Daoy (cell line): ENCODE measurements at places on chromosomes 13 and 19. TPM values are rescaled to one million over a fixed set of nuclear protein-coding genes. Genes with fewer than 3 reads are reported as not detected.

PNPLA6 gene
- total RNA-seq = 40.5 and 51.0 TPM in 2 replicates

GFY gene
- not detected in 2 replicates for total RNA-seq

APOE gene
- total RNA-seq = 0.86 and 1.6 TPM in 2 replicates

GATAD2A gene
- 43.9 and 45.6 TPM in 2 replicates for total RNA-seq

PRKACA gene
- 29.8 and 36.0 TPM in 2 replicates for total RNA-seq

MISP gene
- 1.5 and 2.0 TPM in 2 replicates for total RNA-seq

KLK1 gene
- total RNA-seq = not detected in 2 replicates

LDLR gene
- 68.3 and 72.5 TPM in 2 replicates for total RNA-seq

SMIM44 gene
- total RNA-seq = not detected in 2 replicates

GRCh38 chr19:13252569-13253335 is 102.5 kb downstream of the IER2 start:
- DNase-seq = no peak

DNA sequence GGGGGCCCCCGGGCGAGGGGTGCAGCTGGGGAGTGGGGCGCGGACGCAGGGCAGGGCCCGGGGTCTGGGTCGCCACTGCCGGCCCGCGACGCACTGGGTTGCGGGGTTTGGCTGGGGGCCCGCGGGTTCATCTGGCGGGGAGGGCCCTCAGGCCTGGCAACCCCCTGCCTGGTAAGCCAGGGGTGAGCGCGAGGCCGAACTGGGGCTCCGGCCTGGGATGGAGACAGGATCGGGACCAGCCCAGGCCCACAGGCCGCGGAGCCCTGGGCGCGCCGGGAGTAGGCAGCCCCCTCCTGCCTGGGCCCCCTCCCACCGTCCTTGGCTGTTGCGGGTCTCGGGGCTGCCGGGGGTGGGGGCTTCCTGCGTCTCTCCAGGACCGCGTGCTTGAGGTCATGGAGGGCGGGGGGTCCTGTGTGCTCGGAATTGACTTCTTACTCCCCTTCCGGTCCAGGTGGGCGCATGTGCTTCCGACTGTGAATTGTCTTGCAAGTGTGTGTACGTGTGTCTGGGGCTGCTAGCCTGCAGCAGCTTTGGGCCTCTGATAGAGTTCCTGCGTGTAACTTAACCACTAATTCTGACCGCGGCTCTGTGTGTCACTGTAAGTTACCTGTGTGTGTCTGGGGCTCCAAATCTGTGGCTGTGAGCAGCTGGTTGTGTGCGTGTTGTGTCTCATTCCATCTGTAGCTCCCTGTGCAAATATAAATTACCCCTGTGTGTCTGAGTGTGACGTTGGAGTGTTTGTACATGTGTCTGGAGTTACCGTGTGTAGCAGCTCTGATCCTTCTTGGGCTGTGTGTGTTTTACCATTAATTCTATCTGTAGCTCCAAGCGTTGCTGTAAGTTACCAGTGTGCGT is 751 bp downstream of the GRAMD1A start:
- DNase-seq = peak; percentile 55

GRCh38 chr19:34155686-34156085 is 16.6 kb upstream of the LSM14A start:
- no peak for DNase-seq

- DNase-seq = no peak
Observed at GRCh38 chr19:19345232-19345631, 24.6 kb downstream of the MAU2 start.

DNA sequence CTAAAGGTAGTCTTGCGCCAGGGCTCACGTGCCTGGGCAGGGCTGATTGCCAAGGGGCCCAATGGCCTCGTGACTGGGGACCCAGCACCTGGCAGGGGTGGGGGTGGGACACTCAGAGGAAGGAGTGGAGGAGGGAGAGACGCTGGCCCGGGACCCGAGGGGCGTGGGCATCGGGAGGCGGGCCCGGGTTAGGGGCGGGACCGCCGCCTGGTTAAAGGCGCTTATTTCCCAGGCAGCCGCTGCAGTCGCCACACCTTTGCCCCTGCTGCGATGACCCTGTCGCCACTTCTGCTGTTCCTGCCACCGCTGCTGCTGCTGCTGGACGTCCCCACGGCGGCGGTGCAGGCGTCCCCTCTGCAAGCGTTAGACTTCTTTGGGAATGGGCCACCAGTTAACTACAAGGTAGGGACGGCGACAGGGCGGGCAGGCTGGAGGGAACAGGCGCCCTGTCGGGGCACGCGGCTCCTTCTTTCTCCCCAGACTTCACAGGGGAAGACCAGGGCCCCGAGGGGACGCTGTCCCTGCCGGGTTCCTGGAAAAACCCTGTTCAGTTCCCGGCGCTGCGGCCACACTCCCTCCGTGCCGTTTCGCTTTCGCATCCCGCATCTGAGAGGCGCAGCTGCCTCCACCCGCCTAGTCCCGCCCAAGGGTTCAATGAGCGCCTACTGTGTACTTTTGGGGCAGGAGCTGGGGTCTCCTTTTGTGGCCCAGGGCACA is at the start of gene IFI30:
Gene IFI30 (plus strand): TSS at position 242 of the 717 bp plus-strand sequence. CDS start 29 bp downstream, at position 271.
- peak; percentile 63 for DNase-seq

- no peak for DNase-seq
Observed at GRCh38 chr13:74620308-74620707, 486.1 kb upstream of the KLF12 start.

- peak; percentile 94 for DNase-seq
Observed at GRCh38 chr19:47227352-47228167, 3.4 kb downstream of the BBC3 start.

DNA sequence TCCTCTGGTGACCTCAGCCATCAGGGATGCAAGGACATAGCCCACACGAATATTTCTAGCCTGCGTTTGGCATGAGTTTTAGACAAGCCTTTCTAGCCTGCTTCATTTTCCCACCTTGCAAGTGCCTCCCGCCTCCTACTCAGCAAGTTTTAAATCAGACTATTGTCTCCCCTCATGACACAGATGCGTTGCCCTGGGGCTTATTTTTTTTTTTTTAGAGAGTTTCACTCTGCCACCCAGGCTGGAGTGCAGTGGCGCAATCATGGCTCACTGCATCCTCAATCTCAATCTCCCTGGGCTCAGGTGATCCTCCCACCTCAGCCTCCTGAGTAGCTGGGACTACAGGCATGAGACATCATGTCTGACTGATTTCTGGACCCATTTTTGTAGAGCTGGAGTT is 14.6 kb downstream of the GJB2 start:
- no peak for DNase-seq

GRCh38 chr13:46621133-46621532 is 68.2 kb downstream of the LRCH1 start:
- no peak for DNase-seq

- DNase-seq = no peak
Observed at GRCh38 chr19:13097463-13098258, 5.0 kb downstream of the LYL1 start.

DNA sequence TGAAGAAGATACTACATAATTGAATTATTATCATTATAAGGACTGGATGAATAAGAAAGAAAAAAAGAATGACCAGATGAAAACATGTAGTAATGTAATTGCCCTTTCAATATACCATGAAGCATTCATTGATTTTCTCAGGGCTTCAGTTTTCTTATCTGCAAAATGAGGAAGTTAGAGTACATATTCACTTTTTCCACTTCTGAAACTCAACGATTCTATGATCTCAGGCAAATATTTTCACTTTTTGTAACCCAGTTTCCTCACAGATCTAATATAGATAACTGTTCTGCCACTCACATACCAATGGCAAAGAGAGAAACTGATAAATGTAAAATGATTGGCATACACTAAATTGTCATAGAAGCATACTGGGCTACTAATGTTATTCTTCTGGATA is 856.6 kb upstream of the KLHL1 start:
- no peak for DNase-seq

- peak; percentile 77 for DNase-seq
Observed at GRCh38 chr13:40272776-40273139, 393.7 kb downstream of the FOXO1 start.

DNA sequence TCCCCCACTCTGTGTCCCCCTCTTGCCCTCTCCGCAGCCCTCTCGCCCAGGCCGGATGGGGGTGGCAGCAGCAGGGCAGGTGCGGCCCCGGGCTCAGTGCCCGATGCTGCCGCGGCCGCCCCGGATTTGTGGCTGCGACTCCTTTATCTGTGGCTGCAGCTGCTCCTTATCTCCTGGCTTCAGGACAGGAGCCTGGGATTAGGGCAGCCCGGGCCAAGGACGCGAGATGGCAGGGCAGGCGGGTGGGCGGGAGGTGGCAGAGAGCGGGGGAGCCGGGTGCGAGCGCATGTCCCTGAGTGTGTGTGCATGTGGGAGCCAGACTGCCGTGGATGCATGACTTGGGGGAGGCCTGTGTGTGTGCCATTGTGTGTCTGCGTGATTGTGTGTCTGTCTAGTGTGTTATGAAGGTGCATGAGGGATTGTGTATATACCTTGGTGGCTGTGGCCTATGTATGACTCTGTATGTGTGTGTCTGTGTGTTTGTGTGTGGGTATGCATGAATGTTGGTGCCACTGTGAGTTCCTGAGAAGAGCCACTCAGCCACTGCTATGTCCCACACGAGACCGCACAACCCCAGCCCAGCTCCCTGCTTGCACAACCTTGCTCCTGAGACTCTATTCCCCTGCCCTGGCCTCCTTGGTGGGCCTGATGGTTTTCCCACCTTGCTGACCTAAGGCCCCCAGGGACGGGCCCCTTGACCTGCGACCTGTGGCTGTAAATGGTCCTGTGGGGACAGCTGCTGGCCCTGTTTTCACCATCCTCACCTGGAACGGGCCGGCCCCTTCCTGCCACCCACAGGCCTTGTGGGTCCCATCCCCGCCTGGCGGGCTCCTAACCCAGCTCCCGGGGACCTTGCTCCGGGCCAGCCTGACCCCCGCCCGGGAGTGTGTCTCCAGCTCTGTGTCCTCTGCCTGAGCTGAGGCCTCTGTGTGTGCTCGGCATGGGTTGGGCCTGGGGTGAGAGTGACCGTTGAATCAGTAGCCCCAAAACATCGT is 5.3 kb upstream of the NRTN start:
- DNase-seq = no peak

DNA sequence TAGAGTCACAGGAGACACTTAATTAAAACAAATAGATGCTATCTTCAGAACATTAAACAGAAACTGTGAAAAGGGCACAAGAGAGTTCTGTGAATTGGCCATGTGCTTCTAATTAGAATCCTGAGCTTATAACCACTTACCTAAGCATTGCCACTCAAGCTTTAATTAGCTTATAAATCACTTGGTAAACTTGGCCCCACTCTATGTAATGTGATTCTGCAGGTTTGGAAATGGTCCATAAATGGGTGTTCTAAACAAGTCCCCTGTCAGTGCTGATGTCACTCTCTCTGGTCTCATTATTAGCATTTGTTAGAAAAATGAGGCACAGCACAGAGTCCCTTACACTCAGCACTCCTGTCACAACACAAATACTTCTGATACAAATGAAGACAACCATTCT is 18.0 kb downstream of the ZNF91 start:
- DNase-seq = no peak

- no peak for DNase-seq
Observed at GRCh38 chr19:49117677-49118564, 1.0 kb downstream of the C19orf73 start.

- peak; percentile 16 for DNase-seq
Observed at GRCh38 chr13:79710376-79710775, 229.4 kb downstream of the NDFIP2 start.

DNA sequence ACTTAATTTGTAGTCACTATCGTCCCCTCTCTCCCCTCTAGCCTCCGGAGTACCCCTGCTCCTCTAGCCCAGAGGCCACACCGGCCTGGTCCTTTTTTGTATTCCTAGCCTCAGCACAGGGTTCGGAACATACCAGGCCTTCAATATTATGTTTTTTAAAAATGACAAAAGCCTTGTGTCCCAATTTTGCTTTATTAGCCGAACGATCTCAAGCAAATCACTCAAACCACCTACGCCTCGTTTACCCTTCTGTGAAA is 463 bp upstream of the POMP start:
- DNase-seq = no peak

DNA sequence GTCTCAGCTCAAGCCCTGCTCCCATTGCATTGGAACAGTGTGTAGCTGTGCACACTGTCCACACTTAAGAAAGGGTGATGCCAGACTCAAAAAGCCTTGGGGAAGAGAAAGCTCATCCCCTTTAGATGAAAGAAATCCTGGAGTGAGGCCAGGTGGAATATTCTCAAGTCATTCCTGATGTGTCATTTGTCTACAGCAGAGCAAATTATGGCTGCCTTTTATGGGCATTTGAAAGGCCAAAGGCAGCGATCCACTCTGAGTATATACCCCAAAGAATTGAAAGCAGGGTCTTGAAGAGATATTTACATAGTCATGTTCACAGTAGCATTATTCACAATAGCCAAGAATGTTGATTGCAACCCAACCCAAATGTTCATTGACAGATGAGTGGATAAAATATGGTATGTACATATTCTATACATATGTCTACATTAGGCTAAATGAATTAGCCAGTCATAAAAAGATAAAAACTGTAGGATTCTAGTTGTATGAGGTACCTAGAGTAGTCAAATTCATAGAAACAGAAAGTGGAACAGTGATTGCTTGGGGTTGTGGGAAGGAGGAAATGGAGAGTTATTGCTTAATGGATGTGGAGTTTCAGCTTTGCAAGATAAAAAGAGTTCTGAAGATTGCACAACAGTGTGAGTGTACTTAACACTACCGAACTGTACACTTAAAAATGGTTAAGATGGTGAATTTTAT is 214.9 kb downstream of the KCNRG start:
- DNase-seq = peak; percentile 19

GRCh38 chr13:27005556-27005955 is 166.1 kb downstream of the USP12 start:
- peak; percentile 29 for DNase-seq

DNA sequence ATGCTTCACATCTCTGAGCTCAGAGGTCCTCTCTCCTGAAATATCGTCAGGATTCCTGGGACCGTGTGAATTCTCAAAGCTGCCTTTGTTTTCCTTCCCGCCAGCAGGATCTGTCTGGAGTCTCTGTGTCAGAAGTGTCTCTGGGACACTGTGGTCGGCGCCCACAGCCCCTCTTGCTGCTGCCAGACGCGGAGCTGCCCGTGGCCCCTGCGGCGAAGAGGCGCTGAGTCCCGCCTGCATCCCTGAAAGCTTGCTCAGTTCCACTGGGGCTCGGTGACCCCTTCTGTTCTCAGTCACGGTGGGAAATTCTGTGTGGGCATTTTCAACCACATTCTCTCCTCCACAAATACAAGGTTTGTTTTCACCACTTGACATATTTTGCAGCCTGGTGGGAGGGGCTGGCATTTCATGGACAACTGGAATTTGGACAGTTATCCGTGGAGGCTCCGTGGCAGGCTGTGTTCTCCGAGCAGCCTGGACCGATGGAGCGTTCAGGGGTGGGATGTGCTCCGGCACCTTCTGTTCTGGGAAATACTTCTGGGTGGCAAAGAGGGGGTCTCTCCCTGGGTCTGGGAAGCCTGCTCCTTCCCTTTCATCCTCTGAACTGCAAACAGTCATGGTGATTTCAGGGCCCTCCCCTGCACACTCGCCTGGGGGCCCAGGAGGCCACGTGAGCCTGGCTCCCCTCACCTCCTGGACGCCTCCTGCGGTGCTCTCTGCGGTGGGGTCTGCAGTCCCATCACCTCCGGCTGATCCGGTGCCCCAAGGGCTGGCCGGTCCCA is 42.6 kb upstream of the GRTP1 start:
- no peak for DNase-seq

DNA sequence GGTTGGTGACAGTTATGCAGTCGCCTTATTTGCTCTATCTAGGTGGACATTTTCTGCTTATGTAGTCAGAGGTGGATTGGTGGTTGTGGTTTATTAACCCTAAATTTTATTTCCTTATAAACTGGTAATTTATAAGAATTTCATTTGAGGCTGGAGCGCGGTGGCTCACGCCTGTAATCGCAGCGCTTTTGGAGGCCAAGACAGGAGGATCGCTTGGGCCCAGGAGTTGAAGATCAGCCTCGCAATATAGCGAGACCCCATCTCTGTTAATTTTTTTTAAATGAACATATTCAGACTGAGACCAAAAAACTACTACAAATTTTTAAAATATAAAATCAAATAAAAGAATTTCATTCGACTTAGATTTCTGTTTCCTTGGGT is 810 bp downstream of the ZNF627 start:
- no peak for DNase-seq

GRCh38 chr19:40398417-40399131 is 8.6 kb upstream of the HIPK4 start:
- DNase-seq = no peak
